ENCODE measurements at places on chromosomes 6 and 20.

DNA sequence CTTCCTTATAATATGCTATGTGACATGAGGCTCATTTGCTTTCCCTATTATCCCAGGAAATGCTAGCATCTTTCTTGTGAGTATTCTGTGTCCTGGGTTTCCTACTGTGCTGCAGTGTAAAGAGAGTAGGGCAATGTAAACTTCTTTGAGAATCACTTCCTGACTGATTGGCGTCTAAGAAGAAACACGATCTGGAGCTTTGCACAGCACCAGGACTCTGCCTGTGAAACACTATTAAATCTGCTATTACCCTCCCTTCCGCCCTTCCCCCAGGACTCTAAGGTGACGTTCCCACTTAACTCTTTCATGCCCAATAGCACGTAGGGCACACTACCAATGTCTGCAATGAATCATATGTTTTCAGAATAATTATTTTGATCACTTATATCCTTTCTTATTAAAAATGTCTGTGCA is 607.3 kb upstream of the CITED2 start:
- DNase-seq: peak; percentile 39

DNA sequence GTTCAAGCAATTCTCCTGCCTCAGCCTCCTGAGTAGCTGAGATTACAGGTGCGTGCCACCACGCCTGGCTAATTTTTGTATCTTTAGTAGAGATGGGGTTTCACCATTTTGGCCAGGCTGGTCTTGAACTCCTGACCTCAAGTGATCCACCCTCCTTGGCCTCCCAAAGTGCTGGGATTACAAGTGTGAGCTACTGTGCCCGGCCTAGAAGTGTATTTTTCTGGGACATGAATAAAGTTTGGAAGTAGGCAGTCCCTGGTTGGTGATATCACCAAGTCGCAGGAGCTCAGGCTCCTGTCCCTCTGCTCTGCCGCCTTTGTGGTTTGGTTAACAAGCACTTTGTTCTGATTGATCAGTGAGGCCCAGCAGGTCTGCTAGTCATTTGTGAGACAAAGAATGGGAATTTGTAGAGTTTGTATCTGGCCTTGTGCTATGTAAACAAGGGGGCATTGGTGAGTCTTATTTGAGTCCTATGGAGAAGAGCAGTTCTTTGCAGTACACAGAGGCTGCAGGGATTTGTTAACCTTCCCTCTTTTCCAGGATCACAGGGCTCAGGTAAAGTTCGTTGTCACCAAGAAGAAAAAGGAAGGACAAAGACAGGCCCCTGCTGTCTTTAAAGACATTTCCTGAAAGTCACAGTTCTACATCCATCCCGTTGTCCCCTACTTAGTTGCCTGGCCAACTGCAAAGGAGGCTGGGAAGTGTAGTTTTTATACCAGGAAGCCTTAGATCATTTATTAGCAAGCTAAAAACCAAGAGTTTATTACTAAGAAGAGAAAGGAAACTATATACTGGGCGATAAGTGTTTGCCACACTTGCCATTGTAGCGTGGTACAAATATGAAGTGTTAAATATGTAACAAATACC is 13.1 kb downstream of the MTHFD1L start:
- no peak for DNase-seq

DNA sequence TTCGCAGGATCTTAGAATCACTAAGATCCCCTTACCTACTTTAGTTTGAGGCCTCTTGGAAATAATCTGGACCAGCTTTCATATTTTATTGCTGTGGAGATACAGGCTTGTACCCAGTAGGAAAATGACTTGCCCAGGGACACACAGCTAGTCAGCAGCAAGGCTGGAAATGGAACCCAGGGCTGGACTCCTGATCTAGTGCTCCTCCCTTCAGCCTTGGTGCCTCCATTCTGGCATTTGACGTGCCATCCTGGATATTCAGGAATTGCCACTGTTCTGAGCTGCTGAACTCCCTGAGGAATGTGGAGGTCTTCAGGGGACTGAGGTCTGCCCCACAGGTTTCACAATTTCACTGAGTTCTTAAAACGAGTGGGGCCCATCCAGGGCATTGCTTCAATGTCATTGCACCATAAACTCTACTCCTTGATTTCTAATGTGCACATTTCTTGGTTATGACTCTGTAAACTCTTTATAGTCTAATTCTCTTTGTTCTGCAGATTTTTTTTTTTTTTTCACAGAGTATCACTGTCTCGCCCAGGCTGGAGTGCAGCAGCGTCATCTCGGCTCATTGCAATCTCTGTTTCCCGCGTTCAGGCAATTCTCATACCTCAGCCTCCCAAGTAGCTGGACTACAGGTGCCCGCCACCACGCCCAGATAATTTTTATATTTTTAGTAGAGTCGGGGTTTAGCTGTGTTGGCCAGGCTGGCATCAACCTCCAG is 26.7 kb upstream of the CDKN1A start:
- DNase-seq: no peak

GRCh38 chr20:45944151-45944964 is 9.9 kb downstream of the PCIF1 start:
- DNase-seq: no peak

- peak; percentile 57 for DNase-seq
These were observed 22.4 kb downstream of the ZNF311 start for GRCh38 chr6:28982476-28983266.

DNA sequence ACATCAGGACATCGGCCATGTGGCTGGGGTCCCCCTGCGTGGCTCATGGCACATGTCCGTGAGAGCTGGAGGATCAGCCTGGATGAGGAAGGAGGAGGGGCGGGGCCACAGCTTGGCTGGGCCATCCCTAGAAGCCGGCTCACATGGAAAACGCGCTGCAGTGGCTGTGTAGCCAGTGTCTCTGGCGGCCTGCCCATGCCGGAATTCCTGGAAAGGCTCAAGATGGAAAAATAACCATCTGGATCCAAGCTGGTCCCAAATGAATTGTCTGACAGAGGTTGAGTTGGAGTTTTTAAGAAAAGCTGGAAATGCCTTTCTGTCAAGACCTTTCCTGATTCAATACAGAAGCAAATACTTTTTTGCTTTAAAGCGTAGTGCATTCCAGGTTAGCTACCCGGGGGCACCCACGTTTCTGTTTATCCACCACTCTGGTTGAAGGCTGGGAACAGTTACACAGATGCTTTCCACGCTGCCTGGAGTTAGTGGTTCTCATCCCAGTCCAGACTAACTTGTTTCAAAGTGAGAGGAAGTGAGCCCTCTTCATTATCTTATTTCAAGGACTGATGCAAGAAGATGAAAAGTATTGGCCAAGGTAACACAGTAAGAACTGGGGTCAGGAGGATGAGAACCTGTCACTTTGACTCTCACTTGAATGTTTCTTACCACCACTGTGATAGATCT is 99.0 kb downstream of the GMPR start:
- peak; percentile 77 for DNase-seq

DNA sequence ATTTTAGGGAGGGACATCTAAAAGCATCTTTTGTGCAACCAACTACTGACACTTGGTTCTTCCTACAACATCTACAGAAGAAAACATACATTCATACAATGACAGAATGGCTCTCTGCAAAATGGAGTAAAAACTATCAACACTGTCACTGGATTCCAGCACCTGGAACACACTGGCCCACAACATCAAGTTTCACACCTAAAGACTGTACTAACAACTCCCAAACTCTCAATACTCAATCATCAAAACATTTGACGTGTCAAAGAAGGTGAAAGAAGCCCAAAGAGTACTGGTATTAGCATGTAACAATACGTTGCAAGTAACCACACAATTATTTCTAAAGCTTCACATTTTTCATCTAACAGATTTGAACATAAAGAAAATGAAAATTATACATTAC is 2.1 kb downstream of the CPNE1 start:
- DNase-seq: no peak

- DNase-seq: no peak
These were observed 105.6 kb downstream of the DCDC2 start for GRCh38 chr6:24252280-24252679.

DNA sequence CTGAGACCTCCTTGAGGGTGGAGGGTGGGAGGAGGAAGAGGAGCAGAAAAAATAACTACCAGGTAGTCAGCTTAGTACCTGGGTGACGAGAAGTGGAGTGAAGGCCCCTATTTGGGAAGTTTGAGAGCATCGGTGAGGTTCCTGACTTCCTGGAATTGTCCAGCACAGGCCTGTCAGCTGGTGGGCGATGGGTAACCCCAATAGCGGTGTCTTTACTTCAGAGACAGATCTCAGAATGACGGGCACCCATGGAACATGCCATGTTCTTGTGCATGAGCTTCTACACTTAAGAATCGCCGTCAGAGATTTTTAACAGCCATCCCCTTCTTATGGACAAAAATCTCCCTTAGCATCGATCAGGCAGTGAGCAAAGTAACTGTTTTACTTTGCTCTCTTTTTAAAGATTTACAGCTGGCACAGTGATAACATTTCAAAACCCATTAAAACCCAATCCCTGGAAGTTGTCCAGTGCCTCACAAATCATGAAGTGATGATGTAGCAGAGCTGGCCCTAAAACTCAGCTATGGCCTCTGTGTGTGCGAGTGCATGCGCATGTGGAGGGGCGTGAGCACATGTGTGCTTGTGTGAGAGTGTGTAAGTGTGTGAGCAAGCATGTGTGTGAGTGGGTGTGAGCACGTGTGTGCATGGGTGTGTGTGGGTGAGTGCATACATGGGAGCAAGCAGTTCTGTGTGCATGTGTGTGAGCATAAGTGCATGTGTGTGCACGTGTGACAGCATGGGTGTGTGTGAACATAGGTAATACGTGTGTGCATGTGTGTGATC is 85.2 kb downstream of the DLL1 start:
- DNase-seq: no peak

GRCh38 chr6:93350774-93351173 is 68.6 kb downstream of the EPHA7 start:
- DNase-seq: no peak

DNA sequence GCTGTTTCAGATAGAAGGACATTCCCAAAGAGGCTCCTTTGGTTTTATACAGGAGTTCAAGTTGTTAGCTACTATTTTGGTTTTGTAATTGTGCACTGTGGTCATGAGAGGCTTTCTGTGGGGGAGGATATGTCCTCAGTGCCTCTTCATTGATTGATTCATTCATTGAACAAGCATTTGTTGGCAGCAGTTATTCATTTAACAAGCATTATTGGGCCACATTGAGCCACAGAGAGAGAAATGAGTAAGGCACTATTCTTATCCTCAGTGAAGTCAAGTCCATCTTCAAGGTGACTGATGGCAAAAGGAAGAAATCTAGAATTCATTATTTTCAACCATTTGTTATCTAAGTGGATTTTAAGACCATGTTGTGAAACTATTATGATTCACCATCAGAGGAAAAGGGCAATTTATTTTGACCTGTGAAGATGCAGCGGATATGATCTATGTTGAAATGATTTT is 697.2 kb upstream of the CITED2 start:
- DNase-seq: peak; percentile 96

DNA sequence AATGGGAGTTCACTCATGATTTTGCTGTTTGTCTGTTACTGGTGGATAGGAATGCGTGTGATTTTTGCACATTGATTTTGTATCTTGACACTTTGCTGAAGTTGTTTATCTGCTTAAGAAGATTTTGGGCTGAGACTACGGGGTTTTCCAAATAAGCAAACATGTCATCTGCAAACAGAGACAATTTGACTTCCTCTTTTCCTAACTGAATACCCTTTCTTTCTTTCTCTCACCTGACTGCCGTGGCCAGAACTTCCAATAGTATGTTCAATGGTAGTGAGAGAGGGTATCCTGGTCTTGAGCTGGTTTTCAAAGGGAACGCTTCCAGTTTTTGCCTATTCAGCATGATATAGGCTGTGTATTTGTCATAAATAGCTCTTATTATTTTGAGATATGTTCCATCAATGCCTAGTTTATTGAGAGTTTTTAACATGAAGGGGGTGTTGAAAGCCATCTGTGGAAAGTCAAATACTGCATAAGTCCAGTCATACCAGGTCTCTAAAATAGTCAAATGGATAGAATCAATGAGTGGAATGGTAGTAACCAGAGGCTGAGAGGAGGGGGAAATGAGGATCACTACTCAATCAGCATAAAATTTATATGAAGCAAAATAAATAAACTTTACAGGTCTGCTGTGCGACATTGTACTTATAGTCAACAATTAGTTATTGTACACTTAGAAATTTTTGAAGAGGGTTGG is 610.4 kb upstream of the ADGRB3 start:
- no peak for DNase-seq

DNA sequence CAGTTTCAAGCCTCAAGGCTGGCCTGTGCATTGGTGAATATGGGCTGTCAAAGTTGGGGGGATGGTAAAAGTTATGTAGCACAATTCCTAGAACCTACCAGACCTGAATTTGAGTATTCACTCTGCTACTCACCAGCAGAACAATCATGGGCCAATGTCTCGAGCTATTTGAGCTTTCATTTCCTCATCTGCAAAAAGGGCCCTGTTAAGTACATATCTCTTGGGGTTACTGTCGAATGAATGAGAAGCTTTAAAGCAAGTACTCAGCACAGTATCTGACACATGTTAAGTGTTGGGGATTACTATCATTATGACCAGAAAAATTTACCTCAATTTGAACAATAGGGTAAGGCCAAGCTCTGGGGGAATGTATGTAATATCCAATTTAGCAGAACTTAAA is 13.5 kb upstream of the ENPP4 start:
- no peak for DNase-seq

DNA sequence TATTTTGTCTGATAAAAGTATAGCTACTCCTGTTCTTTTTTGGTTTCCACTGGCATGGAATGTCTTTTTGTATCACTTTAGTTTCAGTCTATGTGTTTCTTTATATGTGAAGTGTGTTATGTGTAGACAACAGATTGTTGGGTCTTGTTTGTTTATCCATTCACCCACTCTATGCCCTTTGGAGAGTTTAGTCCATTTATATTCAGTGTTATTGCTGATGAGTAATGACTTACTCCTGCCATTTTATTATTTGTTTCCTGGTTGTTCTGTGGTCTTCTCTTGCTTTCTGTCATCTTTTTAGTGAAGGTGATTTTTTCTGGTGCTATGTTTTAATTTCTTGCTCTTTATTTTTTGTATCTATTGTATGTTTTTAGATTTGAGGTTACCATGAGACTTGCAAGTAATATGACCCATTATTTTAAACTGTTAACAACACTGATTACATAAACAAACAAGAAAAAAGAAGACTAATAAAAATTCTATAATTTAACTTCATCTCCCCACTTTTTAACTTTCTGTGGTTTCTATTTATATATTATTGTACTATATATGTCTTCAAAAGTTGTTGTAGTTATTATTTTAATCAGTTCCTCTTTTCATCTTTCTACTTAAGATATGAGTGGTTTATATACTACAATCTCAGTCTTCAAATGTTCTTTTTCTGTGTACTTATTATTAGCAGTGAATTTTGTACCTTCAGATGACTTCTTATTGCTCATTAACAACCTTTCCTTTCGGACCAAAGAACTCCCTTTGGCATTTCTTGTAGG is 323.4 kb downstream of the BTBD9 start:
- no peak for DNase-seq

GRCh38 chr6:9540534-9541126 is 874.2 kb downstream of the TFAP2A start:
- DNase-seq: peak; percentile 68

GRCh38 chr20:32544893-32545840 is 40.0 kb downstream of the NOL4L start:
- no peak for DNase-seq

DNA sequence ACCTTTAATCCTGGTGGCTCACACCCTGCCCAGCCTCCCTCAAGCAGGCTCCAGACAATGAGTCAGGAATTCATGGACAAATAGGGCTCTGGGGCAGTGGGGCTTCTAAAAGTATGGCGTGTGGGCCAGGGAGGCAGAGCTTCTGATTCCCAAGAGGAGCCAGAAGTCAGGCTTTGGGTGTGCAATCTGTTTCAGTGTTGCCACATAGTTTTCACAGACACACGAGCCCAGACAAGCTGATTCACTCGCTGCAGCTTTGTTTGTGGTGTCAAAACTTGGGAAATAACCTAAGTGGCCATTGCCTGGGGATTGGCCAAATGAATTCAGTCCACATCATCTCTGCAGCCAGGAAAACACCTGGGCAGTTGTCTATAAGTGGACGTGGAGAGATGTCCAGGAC is 9.2 kb downstream of the PEDS1 start:
- DNase-seq: peak; percentile 95
